NCI-H2081 (cell line): ENCODE measurements at places on chromosomes 6 and 20.

- no peak for DNase-seq
Measured at GRCh38 chr20:9255171-9255570, 186.3 kb downstream of the PLCB4 start.

DNA sequence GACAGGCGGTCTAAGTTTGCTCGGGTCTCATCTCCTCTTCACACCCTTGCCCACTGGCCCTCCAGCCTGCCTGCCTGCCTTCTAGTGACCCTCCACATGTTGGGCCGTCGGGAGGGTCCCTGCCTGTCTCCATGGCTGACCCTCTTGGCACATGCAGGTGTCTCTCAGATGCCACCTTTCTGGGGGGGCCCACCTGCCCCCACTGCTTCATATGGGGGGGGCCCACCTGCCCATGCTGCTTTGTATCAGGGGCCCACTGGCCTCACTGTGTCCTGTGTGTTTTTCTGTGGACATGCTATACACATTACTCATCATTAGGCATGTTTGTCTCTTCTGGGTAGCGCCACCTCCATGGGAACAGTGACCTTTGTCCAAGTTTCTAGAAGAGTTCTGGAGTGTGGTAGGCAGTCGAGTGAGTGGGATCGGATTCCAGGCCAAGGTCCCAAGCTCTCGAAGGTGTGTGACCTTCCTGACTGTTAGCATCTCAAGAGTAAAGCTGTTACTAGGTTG lies 40.4 kb upstream of the KIF25 start:
- no peak for DNase-seq

DNA sequence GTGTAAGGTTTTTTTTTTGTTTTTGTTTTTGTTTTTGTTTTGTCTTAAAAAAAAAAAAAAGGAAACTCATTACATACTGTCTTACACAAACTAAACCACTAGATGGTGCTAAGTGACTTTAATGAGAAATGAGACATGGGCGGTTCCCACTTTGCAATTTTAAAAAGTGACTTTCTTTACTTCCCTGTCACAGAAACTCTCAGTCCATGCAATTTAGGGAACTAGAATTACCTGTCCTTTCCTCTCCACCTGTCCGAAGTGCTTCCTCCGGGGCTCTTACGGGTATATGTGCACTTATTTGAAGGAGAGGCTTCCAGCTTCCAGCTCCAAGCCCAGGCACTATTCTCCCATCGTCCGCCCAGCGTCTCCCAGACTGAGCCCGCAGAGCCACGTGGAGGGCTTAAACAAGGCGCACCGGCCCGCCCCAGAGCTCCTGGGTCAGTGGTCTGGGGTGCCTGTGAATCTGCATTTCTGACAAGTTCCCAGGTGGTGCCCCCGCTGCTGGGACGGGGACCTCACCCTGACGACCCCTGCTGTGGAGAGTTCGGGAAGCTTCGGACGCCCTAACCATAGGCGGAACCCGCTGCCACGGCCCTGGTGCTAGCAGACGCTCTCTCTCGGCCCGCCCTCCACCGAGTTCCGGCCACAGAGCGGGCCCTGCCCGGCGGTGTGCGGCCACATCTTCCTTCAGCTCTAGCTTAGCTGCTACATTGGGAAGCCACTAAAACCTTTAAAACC lies 26.1 kb downstream of the BFSP1 start:
- peak; percentile 31 for DNase-seq

DNA sequence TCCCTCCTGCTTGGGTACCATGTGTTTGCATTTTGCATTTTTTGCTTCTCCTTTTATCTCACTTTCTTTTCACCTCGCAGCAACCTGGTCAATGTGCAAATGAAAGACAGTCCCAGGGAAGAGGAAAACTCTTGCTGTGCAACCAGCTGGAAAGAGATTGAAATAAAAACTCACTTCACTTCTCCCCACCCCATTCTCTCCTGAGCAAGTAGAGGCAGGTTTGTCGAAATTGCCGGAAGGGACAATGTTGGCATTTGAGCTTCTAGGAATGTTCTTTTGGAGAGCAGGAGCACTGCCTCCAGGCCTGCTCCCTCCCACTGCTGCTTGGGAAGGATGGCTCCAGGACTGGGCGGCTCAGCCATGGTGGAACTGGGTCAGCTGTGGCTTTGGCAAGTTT lies 30.6 kb downstream of the KCNG1 start:
- no peak for DNase-seq

DNA sequence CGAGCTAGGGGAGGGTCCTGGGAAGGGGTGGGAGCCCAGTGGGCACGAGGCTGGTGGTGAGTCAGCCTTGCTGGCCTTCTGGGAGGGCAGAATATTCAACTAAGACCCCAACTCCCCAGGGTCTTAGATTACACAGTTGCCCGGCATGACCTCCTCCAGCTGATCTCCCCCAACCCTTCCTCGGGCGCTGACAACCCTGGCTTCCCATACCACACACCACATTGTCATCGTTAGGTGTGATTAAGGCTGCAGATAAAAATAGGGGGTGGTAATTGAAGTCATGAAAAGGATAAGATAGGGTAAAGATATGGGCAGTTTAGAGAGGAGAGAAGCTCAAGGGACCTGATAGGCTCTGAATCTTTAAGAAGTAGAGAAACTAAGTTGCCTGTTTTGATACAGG lies 10.5 kb downstream of the CDC40 start:
- no peak for DNase-seq

GRCh38 chr6:77466055-77466450 lies 2.8 kb upstream of the HTR1B start:
- DNase-seq, result peak; percentile 8
